Natural killer cell (primary cell): ENCODE measurements at places on chromosomes 16 and 17. TPM values are rescaled to one million over a fixed set of nuclear protein-coding genes. Genes with fewer than 3 reads are reported as not detected.

Gene ADORA2B
- 0.41 TPM for total RNA-seq

Gene CCL16
- not detected for total RNA-seq

- DNase-seq: no peak
Measured at GRCh38 chr16:27718201-27719105, 168.5 kb downstream of the KATNIP start.

DNA sequence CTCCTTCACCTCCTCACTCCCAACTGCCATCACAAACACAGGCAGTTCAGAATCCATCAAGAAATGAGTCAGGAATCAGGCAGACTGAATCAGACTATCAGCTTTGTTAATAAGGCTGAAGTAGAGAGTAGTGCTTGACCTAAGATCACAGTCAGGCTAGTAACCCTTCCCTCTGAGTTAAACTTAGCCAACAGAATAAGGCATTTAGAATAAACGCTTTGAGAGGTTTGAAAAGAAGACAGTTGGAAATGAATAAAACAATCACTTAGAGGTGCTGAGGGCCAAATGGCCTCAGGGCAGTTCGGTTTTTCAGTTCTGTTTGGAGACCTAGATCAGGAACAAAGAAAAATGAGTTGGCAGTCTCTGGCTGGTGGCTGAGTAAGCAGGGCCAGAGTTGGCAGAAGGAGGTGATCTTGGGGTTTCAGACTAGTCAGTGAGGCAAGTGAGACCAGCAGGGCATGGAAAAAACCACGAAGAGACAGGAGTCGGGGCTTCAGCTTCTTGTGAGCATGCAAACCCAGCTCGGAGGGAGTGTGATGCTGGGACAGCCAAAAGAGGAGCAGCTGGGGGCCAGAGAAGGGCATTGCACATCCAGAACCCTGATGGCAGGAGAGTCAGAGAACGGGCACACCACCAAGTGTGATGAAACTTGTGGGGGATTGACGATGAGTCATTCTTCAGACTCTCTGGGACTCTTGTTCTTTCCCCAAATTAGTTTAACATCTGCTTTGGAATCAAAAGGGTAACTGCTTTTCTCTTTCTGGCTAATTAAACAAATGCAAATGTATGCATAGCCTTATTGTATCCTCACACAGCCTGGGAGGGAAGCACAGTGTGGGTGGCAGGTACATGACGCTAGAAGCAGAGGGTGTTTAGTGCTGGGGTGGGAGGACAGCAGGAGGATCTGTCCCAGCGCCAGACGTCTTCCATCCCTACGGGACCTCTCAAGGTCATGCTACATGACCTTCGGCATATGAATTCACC is 54.8 kb downstream of the SPECC1 start:
- DNase-seq: no peak

- no peak for DNase-seq
Measured at GRCh38 chr17:63514477-63514876, 8.7 kb upstream of the KCNH6 start.

- DNase-seq: no peak
Measured at GRCh38 chr17:73498886-73499554, 145.2 kb downstream of the SDK2 start.

GRCh38 chr17:3935140-3935542 is 18.9 kb upstream of the P2RX1 start:
- DNase-seq: no peak
